NCI-H446 treated with DMSO at 0.1 percent for 48 hours (cell line): ENCODE measurements at places on chromosomes 3 and 15.

GRCh38 chr3:190443257-190443656 lies 6.4 kb downstream of the TMEM207 start:
- no peak for DNase-seq

DNA sequence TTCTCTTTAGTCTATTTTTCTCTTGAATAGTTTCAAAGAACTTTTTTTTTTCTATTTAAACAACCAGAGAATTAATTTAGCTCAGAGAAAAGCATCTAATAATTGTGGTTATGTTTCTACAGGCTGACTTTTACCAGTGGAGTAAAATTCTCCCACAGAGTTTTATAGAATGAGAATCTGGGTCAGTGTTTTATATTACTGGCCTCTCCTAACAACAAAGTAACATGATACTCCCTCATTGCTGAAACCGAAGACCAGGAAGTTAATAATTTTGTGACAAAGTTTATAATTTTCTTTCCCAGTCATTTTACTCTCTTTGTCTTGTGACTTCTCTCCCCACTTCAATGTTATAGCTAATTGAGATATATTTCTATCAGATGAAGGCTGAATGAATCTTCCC lies 946.9 kb downstream of the EPHA3 start:
- no peak for DNase-seq

- no peak for DNase-seq
These were observed 138.5 kb downstream of the RORA start for GRCh38 chr15:61090386-61091288.

DNA sequence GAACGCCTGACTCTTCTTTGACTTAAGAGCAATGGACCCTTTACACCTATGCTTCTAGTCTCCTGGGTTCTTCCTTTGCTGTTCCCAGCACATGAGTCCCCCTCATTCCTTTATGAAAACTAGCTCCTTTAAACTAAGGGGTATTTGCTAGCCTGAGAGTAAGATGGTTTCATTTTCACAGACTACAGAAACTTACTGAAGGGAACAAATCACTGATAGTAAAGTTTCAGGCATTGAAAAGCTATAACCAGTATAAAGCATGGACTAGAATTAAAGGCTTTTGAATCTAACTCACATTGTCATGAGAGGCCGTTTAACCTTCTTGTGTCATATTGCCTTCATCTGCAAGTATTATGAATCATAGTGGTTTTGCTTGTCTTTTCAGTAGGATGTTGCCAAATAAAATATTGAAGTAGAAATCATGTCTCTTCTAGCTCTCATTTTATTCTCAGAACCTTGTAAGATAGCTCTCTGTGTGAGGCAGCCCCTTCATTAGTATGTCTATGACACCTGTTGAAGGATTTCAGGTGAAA lies 765.9 kb downstream of the NR2F2 start:
- no peak for DNase-seq

- no peak for DNase-seq
These were observed 63.3 kb downstream of the WNT5A start for GRCh38 chr3:55423782-55424181.

GRCh38 chr3:171416061-171416460 lies 44.1 kb downstream of the TNIK start:
- DNase-seq, result no peak

DNA sequence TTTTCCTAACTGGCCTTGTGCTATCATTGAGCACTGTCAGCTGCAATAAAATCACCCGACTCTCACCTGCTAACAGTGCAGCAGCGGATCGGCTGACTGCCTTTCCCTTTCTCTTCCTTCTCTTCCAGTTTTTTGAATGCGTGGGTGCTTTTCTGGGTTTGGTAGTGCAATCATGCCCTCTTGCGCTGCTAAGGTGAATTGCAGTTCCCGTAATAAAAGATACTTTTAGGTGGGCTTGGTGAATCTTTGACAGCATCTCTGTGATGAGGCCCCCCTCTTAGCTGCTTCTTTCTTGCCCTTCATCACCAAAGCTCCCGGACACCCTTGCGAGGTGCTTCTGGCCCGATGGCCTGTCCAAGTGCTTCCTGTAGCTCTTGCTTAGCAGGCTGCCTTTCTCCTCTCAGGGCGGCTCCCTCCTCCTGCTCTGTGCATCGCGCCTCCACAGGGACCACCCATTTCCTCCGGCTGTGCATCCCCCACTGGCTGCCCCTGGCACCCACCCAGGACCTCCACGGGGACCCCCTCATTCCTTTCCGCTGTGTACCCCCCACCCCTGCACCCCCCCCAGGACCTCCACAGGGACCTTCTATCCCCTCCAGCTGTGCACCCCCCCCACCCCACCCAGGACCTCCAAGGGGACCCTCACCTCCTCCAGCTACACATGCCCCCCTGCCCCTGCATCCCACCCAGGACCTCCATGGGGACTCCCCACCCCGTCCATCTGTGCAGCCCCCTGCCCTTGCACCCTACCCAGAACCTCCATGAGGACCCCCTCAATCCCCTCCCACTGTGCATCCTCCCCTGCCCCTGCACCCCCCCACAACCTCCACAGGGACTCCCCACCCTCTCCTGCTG lies 50.8 kb upstream of the RPL32 start:
- DNase-seq, result peak; percentile 14

- DNase-seq, result no peak
These were observed 1603.5 kb downstream of the SI start for GRCh38 chr3:163474766-163475165.

GRCh38 chr3:96831175-96831574 lies 16.8 kb downstream of the EPHA6 start:
- peak; percentile 44 for DNase-seq

DNA sequence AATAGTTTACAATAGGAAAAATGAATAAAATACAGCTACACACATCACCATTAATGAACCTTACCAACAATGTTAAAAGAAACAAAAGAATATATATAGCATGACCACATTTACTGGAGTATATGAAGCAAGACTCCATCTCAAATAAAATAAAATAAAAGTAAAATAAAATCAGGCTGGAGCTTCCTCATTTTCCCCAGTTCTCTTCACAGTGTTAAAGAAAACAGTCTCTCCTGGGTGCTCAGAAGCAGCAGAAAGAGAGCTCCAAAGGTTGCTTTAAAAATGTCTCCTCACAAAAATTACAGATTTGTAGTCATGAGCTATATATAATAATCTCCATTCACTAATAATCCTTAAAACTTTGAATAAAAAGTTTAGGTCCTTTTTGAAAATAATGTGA lies 48.8 kb downstream of the PIK3CB start:
- no peak for DNase-seq

GRCh38 chr15:66760097-66760967 lies 58.3 kb downstream of the SMAD6 start:
- no peak for DNase-seq

GRCh38 chr3:180324791-180325190 lies 277.2 kb upstream of the TTC14 start:
- no peak for DNase-seq

GRCh38 chr15:88465633-88466224 lies 1.5 kb downstream of the MRPL46 start:
- no peak for DNase-seq

DNA sequence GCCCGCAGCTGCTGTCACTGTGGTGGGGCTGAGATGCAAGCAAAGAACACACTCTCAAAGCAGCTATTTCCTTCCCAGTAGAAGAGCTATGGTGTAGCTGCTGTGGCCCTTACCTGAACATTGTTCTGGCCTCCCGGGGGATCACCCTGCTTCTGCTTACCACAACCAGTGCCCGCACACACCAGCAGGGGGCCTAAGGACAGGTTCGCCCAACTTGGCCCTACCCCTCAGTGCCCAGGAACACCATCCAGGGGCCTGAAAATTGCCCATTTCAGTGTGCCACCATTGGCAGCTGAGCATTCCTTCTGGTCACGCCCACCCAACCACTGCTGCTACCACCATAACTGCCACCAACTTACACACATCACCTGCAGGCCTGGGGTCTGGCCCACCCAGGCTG lies 113.0 kb downstream of the TP63 start:
- DNase-seq, result no peak

DNA sequence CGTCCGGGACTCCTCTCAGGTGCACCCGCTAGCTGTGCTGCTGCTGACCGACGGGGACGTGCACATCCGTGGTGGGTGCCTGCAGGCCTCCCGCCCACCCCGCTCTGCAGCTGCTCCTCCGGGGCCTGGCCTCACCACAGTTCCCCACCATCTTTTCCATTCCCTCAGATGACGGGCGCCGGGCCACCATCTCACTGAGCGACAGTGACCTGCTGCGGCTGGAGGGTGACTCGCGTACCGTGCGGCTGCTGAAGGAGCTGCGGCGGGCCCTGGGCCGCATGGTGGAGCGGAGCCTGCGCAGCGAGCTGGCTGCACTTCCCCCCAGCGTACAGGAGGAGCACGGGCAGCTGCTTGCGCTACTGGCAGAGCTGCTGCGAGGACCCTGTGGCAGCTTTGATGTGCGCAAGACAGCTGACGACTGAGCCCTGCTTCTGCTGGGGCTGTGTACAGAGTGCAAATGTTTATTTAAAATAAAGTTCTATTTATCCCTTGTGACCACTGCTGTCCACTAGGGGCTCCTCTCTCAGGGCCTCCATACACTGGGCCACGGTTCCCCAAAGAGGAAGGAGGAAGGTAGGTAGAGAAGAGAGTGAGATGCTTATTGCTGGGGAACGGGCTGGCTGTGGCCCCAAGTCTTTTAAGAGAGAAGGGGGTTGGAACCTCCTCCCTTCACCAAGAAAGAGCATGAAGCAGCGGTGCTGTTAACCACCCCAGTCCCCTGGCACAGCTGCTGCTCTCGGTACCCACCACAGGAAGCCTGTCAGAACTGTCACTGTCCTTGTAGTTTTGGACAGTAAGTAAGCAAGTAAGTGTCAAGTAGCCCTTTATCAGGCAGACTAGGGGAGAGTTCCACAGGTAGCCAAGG lies 47.0 kb downstream of the DHX30 start:
- DNase-seq, result no peak

GRCh38 chr15:80942746-80943565 lies 46.7 kb downstream of the MESD start:
- DNase-seq, result no peak
